ENCODE measurements at places on chromosomes 12 and 14. TPM values are rescaled to one million over a fixed set of nuclear protein-coding genes. Genes with fewer than 3 reads are reported as not detected.

Gene SCN8A
- polyA plus RNA-seq, result 1.1 TPM

DNA sequence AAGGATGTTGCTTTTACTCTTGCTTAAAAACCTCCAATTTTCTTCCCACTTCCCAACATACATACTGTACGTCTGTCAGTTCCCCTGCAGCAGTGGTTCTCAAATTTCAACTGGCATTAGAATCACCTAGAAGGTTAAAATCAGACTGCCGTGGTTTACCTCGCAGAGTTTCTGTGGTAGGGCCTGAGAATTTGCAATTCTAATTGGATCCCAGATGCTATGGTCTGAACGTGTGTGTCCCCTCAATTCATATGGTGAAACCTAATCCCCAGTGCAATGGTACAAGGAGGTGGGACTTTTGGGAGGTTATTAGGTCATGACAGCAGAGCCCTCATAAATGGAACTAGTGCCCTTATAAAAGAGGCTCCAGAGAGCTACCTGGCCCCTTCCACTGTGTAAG lies 226.9 kb downstream of the CRADD start:
- no peak for DNase-seq

Gene FLVCR2
- 4.8 TPM for polyA plus RNA-seq

Gene SDR9C7
- polyA plus RNA-seq, result not detected

Gene DPPA3
- polyA plus RNA-seq, result not detected

Gene NR4A1
- polyA plus RNA-seq, result 69.9 TPM

GRCh38 chr14:74980398-74980730 lies 22.4 kb upstream of the EIF2B2 start:
- no peak for DNase-seq

GRCh38 chr12:106345746-106346145 lies 11.8 kb upstream of the POLR3B start:
- DNase-seq, result no peak

DNA sequence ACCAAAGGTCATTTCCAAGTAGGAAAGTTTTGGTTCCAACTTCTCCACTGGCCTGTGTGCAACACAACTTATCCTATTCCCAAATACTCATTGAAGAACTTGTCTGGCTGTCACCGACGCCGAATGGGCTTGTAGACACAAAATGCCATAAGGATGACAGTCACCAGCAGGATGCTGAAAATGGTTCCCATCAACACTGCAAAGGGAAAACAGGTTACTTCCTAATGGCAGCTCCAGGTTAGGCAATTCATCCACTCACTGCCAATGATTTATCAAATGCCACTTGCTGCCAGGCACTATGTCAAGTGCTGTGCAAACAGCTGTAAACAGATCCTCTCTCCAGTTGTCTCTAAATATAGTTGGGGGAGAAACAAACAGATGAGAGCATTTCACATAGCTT lies 6.1 kb downstream of the C12orf76 start:
- DNase-seq, result no peak

- no peak for DNase-seq
Measured at GRCh38 chr12:111202237-111202915, 166.5 kb downstream of the PHETA1 start.

DNA sequence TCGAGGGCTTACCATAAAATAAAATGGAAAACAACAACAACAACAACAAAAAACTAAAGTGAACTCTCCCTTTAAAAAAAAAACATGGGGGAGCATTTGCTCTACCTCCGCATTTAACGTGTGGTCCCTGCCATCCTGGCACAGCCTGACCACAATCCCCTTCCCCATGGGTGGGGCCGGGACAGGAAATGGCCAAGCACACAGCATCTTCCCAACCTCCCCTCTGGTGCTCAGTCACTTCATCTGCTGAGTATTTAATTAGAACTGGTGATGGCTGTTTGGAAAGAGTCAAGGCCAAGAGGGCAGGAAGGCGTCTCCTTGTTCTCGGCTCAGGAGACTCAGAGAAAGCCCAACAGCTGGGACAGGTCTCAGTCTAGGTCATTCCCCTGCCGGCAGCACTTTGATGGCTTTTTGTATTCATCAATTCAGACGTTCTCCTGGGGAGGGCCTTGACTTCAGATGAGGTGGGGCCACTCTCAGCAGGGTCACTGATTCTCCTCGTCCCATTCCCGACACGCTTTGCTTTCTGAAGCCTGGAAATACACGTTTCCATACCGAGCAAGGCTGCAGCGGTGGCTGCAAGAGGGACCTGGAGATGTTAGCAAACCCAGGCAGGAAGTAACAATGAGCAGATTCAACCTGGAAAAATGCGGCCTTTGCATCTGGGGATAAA lies 44.4 kb downstream of the ANO2 start:
- DNase-seq, result no peak

DNA sequence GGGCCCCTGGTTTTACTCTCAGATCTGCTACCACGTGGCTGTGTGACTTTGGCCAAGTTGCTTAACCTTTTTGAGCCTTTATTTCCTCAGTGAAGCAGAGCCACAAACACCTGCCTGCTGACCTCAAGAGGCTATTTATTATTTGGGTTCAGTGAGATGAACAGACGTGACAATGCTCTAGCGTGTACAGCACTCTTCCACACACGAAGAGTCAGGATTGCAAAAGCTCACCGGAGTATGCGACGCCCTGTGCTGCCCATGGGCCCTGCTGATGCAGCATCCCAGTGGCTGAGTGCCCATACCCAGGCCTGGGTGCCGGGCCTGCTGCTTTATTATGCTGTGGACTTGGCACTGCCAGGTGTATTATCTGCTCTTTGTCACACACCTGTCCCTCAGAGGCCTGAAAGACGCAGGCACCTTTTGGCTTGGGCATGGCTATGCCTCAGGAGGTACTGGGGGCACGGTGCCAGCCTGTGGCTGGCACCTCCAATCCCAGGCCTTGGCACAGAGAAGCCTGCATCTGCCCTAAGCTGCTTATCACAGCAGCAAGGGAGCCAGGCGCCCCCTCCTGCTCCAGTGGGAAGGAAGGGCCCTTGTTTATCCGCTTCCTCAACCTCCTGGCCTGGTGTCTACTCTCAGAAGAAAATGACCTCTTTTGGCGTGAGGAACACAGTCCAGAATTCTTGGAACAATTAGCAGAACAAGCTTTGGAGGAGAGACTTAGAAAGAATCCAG lies 22.3 kb upstream of the TC2N start:
- no peak for DNase-seq

Gene SMCO3
- polyA plus RNA-seq, result 0.81 TPM

Gene KRT6B
- polyA plus RNA-seq, result not detected

- DNase-seq, result no peak
Measured at GRCh38 chr14:29896354-29896821, 31.3 kb downstream of the PRKD1 start.

GRCh38 chr14:89283327-89284060 lies 133.5 kb downstream of the FOXN3 start:
- no peak for DNase-seq

DNA sequence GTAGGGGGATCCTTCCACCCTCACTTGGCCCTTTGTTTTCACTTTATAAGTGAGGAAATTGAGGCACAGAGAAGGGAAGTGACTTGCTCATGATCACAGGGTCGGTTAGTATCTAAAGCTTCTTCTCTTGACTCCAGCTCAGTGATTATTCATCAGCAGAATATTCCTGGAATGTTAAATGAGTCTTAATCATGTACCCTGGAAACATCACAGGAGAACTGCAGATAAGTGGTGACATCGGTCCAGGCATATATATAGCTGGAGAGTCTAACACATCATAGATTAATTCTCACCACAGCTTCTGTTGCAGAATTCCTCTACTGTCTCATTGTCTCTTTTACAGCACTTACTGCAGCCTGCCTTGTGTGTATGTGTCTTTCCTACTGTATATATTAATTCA lies 69.9 kb downstream of the PAH start:
- DNase-seq, result no peak

DNA sequence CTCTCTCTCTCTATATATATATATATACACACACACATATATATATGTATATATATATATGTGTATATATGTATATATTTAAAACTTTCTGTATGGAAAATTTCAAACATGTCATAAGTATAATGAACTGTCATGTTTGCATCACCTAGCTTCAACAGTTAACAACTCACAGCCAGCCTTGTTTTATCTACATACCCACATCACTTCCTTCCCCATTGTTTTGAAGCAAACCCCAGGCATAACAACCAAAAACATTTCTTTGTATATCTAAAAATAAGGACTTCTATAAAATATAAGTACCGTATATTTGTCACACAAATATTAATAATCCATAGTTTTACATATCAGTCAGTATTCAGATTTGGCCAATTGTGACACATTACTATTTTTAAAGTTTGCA lies 57.4 kb downstream of the PAPOLA start:
- no peak for DNase-seq

- no peak for DNase-seq
Measured at GRCh38 chr14:103204852-103205540, 81.7 kb downstream of the TNFAIP2 start.

GRCh38 chr12:125093681-125094330 lies 28.6 kb downstream of the AACS start:
- peak; percentile 55 for DNase-seq

Gene RESF1
- polyA plus RNA-seq, result 43.6 TPM

DNA sequence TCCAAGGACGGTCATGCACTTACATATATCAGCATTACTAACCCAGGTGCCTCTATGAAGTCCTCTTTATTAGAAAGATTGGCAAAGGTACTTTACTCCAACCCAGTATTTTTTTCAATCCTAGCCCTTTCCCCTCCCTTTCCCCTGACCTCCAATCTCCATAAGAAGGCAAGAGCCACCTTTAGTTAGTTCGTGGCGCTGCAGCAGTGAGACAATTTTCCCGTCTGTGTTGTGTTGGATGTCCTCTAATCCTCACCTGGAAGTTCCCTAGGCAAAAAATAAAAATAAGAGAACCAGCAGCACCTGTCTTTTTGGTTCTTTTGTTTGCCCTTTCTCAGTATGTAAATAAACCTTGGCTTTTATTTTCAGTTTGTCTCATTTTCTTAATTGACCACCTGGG lies 439.6 kb upstream of the LRFN5 start:
- no peak for DNase-seq

Gene TOMM20L
- 0.55 TPM for polyA plus RNA-seq

GRCh38 chr12:3004655-3005565 lies 45.7 kb downstream of the TEAD4 start:
- no peak for DNase-seq

DNA sequence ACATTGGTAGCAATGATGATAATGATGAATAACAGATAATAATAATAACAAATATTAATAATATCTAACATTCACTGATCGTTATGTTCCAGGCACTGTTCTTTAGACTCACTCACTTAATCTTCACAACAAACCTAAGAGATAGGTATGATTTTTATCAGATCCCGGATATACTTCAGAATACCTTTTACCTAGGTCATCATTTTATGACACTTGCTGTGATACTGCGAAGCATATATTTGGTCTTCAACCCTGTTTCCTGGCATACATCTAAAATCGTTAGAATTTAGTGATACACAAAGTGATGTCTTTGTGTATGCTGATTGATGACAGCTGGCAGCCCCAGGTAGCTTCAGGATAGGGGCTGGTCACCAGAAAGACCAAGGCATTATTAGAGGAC lies 46.1 kb downstream of the SLC41A2 start:
- no peak for DNase-seq

GRCh38 chr12:130990034-130990433 lies 36.3 kb downstream of the ADGRD1 start:
- no peak for DNase-seq

DNA sequence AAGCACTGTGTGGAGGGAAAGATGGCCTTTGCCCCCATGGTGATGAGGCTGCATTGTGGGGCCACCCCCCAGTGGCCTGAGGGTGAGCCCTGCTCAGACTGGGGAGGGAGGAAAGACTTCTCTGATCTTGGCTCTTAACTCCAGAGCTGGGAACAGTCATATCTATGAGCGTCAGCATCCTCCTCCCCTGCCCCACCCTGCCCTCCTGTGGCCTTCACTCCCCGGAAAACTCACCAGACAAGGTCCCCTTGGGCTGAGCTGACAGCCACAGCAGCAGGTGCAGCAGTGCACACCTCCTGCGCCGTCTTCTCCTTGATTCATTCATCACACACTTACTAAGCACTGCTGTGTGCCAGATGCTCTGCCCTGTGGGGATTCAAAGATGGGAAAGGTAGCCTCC lies 98.8 kb downstream of the B4GALNT3 start:
- no peak for DNase-seq

DNA sequence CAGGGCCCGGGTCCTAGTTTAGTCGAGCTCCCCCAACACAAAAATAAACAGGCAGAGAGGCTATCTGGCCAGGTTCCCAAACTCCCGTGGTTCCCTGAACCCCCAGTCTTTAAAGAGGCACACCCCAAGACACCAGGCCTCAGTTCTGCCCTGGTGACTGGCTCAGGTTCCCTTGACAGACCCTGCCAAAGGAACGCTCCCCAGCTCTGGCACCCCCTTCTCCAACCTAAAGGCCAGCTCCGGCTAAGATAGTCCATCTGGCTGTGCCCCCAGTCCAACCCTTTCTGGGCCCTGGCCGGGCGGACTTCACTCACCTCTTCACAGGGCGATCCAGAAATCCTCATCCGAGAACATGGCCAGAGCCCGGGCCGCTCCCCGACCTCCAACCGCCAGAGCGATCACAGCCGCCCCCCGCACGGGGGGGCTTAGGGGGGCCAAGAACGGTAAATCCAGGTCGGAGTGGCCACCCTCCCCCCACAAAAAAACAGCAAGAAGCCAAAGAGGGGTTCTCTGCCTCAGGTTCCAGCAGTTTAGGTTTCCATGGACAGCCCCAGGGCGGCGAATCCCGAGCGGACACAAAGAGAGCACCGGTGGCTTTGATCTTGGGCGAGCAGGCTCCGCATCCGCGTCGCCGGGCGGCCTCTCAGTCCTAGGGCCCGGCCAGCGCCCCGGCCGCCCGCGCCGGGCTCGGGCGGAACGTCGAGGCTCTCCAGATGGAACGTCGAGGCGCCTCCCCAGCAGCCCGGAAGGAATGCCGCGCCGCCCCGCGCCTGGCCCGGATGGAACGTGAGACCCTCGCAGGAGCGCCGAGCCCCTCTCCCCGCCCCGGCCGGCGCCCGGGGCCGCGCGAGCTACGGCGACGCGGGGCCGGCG lies 1.1 kb downstream of the KMT2D start:
- no peak for DNase-seq

DNA sequence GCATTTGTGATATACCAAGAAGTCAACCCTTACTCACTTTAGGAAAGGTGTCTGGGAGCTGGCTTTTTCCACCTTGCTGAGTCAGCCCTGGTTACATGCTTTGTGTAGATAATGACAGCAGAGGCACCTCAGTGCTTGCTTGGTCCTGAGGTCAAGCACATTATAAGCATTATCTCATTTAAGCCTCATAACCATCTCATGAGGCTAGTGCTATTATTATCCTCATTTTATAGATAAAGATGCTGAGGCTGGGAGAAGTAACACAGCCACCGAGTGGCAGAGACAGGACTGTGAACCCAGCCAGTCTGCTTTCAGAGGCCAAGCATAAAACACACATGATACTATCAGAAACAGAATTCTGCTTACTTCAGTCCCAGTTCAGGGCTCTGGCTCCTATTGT lies 29.4 kb downstream of the MAX start:
- DNase-seq, result no peak

DNA sequence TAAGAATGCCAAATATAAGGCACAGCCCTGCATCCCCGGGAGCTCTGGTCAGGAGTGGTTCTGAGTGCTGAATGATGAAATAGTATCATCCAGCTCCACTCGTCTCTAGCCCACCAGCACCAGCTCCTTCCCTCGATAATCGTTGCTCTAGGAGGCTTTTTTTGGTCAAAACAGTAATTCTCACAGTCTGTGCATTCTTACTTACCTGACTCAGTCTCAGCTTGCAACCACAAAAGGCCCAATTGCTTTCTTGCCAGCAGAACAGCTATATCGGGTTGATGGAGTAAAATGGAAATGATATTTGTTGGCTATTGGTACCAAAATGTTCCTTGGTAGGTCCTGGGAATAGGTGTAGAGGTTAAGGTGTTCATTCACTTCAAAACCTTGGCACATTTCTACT lies 94.8 kb downstream of the BMP4 start:
- no peak for DNase-seq

- no peak for DNase-seq
Measured at GRCh38 chr14:68516342-68516741, 276.5 kb downstream of the ZFP36L1 start.
